ENCODE measurements at places on chromosomes 2 and 18.

- no peak for ATAC-seq
These were observed 64.8 kb downstream of the COX7A2L start for GRCh38 chr2:42296226-42296625.

DNA sequence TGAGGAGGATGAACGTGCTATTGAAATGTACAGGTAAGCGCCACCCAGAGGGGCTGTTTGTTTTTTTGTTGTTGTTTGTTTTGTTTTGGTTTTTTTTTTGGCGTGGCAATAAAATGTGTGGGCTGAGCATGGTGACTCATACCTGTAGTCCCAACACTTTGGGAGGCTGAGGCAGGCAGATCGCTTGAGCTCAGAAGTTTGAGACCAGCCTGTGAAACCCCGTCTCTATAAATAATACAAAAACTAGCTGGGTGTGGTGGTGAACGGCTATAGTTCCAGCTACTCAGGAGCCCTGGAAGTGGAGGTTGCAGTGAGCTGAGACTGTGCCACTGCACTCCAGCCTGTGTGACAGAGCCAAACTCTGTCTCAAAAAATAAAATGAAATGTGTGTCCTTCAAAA, 6.2 kb downstream of the PDCL3 start:
- no peak for ATAC-seq

GRCh38 chr2:40095000-40095399, 315.9 kb upstream of the THUMPD2 start:
- ATAC-seq: no peak

- ATAC-seq: no peak
These were observed 134.8 kb downstream of the SEPTIN10 start for GRCh38 chr2:109478906-109479493.

DNA sequence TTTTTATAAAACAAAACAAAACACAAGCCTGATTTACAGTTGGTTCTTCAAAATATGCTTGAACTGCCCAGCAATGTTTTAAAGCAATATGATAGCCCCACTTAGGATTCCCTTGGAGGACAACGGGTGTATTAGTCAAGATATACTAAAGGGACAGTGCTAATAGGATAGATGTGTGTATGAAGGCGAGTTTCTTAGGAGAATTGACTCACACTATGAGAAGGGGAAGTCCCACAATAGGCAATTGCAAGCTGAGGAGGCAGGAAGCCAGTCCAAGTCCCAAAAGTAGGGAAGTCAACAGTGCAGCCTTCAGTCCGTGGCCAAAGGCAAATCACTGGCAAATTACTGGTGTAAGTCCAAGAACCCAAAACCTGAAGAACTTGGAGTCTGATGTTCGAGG, 167.9 kb downstream of the CBLN2 start:
- ATAC-seq: no peak

DNA sequence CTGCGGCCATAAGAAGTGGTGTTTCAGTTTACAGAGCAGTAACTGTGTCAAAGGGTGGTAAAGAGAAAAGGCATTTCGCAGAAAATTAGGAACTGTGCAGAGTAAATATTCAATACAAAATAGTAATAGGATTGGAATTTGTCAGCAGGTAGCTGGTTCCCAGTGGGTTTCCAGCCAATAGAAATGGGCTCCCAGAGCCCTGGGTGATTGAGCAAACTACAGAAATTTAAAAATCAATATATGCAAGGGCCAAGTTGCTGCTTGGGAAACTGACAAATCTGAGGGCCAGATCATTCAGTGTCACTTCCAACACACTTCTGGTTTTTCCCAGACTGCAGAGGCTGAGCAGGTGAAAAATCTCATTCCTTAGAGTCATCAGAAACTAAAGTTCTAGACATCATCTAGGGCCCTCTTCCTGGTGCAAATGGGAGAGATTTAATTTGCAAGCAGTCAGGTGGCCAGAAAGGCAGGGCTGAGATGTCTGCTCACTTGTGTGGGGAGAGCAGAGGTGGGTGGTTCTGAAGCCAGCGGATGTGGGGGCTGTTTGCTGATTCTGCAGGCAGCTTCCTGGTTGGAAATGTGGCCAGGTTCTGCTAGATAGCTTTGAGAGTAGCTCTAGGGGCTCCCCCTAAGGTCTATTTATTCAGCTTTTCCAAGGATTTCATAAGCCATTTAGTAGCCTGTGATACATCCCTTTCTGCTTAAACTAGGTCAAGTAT, 182.4 kb downstream of the NCK2 start:
- no peak for ATAC-seq

DNA sequence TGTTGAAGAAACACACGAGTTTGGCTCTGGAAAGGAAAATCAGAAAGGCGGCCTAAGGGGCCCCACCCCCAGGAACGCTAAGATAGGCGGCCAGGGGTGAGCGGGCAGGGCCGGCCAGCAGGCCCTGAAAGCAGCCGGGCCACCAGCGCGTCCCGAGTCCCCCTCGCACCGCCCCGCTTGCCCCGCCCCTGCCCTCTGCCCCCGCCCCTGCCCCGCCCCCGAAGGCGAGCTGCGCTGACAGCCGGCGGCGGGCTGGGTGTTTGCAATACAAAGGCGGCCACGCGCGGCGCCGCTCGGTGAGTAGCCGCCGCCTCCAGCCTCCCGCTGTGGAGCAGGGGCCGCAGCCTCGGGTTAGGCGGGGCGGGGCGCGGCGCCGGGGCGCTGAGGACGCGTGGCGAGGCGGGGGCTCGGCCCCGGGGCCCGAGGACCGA, at the start of gene LPIN1:
LPIN1 (plus strand) TSS at position 257 of the 431 bp plus-strand sequence. CDS start 18,910 bp downstream, outside the sequence.
- ATAC-seq: peak; percentile 84

DNA sequence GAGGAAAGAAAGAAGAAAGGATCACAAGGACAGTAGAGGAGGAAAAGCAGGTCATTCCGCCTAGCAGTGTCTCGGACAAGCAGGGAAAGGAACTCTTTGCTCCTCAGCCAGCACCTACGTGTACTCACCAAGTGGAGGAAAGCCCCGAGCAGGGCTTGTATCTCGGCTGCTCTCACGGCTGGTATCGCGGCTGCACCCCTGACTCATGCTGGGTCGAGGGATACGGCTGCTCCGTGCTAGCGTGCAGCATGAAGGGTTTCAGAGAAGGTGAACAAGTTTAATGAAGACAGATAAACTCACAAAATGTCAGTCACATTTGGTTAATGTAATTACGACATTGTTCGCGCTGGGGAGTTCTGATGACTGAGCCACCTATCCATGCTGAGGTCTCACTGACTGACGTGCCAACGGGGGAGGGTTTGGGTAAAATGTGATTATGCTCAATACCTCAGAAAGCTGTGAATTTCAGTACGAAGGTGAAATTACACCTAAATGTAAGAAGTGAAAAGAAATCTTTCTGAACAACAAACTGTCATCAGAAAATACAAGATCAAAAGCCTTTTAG, 112.1 kb upstream of the RNU4ATAC start:
- ATAC-seq: no peak

GRCh38 chr2:125543968-125544514, 1111.9 kb upstream of the GYPC start:
- ATAC-seq: no peak

GRCh38 chr2:26355038-26355995, 8.7 kb upstream of the ADGRF3 start:
- peak; percentile 68 for ATAC-seq

- peak; percentile 65 for ATAC-seq
These were observed 8.4 kb upstream of the RNF125 start for GRCh38 chr18:32010124-32010721.

- no peak for ATAC-seq
These were observed 46.8 kb upstream of the FZD5 start for GRCh38 chr2:207816546-207816945.

DNA sequence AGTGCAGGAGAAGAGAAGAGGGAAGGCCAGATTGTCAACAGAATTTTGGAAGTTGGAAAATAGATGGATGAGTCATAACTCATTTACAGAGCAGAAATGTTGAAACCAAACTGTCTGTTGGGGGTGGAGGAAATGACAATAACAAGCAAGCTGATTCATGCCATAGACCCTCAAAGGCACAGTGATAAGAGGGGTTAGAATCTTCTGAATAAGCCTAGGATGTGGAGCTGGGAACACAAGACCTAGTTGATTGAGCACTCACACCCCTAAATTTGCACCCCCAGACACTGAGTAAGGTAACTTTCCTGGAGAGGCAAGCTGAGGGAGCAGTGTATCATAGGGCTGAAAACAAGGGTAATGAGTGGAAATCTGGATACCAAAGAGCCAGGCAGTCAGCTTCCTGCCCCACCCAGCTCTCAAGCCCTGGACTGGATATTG, 141.4 kb downstream of the SCG2 start:
- peak; percentile 63 for ATAC-seq

DNA sequence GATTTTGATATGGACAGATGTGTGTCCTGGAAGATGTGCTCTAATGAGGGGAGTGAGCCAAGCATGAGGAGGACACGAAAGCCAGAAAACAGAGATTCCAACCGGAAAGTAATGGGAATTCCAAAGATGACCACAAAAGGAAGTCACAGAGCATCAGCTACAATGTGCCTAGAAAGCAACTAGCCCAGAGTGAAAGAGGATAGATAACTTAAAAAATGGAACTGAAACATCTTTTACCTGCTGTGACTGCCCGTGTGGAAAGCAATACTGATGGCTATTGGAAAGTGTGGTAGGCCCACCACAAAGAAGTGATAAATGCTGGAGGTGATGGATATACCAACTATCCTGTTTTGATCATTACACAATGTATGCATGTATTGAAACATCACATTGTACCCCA, 21.6 kb downstream of the DNMT3A start:
- ATAC-seq: no peak

GRCh38 chr2:152950126-152950525, 231.7 kb downstream of the ARL6IP6 start:
- ATAC-seq: no peak

DNA sequence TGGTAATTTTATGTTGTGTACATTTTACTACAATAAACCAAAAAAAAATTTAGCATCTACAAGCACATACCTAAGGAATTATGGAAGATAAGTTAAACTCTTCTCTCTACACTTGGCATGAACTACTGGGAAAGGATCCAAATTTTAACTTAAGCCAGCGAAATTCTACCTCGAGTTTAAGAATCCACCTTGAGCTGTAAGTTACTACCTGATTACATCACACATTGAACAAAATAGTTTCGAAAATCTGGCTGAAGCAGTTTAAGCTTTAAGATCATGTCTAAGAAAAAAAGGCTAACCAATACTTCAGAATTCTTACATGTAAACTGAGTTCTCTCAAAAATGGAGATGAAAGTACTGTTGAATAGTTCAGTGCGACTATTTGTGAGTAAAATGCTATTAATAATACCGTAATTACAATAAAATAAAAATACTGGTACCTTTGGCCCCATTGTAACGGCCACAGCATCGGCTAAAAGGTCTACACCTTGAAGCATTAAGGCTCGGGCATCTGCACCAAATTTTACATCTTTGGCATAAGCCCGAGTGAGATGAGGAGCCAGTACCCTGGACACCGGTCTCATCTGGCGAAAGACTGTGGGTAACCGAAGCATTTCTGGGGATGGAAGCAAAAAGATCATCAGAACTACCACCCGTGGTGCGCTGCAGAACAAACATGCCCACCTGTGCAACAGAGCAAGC, 1.3 kb downstream of the HSPD1 start:
- ATAC-seq: no peak

GRCh38 chr2:175342085-175342484, 160.6 kb upstream of the ATP5MC3 start:
- ATAC-seq: no peak

GRCh38 chr2:207662203-207662602, 37.0 kb upstream of the METTL21A start:
- no peak for ATAC-seq

DNA sequence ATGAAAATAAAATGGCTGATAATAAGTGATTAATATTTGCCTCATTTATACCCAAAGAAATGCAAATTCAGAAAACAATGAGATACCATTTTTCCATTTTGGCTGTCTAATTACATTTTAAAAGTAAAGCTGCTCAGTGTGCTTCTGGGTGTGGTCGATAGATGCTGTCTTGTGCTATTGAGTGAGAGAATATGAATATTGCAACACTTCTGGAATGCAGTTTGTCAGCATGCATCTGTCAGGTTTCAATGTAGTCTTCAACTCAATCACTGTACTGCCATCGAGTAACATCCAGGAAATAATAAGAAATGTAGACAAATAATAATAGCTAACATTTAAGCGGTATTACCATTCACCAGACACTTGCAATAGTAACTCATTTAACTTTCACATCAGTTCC, 3.9 kb downstream of the IL18R1 start:
- ATAC-seq: peak; percentile 54

Measured in motor neuron (in vitro differentiated cells).